ENCODE measurements at places on chromosomes 5 and 9.

- no peak for DNase-seq
These were observed 31.9 kb upstream of the ZNF354A start for GRCh38 chr5:178762391-178762790.

GRCh38 chr5:126469536-126470316 is 46.5 kb downstream of the GRAMD2B start:
- DNase-seq, result no peak

GRCh38 chr9:106334081-106334480 is 528.9 kb upstream of the ZNF462 start:
- no peak for DNase-seq

GRCh38 chr5:94223235-94223634 is 395.2 kb downstream of the KIAA0825 start:
- DNase-seq, result no peak

DNA sequence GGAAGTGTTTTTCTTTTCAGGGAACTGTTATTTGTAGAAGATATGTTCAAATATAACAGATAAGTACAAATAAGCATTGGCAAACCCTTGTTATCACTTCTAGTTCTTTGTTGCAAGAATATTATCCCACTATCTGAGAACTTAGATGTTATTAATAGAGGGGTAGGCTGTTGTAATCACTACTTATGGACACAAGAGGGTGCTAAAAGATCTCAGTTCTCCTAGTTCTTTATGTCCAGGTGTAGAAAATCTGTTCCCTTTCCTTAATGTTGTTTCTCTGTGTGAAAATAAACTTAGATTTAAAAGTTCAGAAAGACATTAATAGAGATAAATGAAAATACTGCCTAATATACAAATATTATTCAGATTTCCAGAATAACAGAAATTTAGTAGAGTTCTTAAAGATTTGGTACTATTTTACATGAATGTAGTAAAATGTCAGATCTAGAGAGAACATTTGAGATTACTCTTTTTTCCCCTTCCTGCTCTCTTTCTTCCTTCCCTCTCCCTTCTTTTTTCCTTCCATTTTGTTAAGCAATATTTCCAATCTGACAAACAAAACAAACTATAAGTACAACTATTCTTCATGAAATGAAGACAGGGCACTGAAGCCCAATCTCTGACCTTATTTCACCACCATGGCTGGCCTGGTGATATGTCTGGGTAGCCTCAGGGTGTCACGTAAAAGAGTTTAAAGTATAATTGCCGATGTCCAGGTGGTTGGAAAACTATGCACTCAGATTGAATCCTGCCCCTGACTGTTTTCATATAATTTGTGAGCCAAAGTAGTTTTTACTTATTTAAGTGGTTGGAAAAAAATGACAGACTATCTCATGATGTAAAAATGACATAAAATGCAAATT is 43.6 kb upstream of the C5orf46 start:
- no peak for DNase-seq

DNA sequence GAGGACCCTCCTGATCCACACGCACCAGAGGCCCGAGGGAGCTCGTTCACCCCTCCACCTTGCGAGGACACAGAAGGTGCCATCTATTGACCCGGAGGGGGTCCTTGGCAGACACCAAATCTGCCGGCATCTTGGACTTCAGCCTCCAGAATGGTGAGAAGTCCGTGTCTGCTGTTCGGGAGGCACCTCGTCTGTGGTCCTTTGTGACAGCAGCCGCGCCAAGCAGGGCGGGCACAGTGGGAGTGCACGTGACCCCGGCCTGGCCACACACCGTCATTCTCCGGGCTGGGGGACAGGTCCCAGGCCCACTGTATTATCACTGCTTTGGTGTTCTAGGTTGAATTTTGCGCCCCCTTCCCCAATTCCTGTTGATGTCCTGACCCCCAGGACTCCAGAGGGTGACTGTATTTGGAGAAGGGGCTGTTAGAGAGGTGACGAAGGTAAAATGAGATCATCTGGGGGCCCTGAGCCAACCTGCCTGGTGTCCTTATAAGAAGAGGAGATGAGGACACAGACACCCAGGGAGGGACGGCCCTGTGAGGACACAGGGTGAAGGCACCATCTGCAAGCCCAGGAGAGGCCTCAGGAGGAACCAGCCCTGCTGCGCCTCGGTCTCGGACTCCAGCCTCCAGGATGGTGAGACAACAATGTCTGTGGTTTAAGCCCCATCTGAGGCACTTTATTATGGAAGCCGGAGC is 15.7 kb downstream of the LPCAT1 start:
- no peak for DNase-seq

DNA sequence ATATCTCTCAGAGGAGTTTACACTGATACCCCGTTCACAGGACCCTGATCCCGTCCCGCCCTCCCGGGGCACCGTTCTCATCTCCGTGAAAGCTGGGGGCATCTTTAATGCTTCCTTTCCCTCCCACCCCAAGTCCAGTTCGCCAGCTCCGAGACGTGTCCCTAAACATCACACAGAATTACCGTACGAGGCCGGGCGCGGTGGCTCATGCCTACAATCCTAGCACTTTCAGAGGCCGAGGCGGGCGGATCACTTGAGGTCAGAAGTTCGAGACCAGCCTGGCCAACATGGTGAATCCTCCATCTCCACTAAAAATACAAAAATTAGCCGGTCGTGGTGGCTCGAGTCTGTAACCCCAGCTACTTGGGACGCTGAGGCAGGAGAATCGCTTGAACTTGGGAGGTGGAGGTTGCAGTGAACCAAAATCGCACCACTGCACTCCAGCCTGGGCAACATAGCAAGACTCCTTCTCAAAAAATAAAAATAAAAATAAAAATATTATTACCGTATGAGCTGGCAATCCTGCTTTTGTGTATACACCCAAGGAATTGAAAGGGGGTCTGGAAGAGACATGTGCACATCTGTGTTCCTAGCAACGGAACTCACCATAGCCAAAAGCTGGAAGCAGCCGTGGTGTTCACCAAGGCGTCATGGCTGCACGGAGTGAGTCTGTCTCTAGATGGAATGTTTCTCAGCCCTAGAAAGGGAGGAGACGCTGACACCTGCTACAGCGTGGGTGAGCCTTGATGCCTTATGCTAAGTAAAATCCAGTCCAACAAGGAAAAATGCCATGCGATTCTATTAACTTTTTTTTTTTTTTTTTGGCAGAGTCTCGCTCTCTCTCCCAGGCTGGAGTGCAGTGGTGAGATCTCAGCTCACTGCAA is 1.2 kb upstream of the ABO start:
- DNase-seq, result no peak

GRCh38 chr5:59222687-59223511 is 640.0 kb downstream of the RAB3C start:
- DNase-seq, result no peak

- peak; percentile 20 for DNase-seq
These were observed 17.7 kb downstream of the CAVIN4 start for GRCh38 chr9:100595391-100596199.

DNA sequence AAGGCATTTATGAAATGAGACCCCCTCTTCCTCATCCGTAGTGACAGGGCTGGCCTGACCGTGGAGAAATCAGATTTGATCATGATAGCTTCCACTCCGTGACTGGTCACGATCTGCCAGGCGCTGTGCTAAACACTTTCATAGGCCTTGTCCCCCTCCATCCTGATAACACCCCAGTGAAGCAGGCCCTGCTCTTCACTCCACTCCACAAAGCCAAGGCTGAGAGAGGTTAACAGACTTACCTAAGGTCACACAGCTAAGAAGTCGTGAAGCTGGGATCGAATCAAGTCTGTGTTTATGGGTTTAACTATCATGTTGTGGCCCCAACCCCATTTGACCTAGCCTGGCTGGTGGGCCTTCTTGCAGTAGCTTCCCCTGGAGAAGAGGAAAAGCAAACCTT is 53.3 kb upstream of the IL17B start:
- DNase-seq, result no peak

DNA sequence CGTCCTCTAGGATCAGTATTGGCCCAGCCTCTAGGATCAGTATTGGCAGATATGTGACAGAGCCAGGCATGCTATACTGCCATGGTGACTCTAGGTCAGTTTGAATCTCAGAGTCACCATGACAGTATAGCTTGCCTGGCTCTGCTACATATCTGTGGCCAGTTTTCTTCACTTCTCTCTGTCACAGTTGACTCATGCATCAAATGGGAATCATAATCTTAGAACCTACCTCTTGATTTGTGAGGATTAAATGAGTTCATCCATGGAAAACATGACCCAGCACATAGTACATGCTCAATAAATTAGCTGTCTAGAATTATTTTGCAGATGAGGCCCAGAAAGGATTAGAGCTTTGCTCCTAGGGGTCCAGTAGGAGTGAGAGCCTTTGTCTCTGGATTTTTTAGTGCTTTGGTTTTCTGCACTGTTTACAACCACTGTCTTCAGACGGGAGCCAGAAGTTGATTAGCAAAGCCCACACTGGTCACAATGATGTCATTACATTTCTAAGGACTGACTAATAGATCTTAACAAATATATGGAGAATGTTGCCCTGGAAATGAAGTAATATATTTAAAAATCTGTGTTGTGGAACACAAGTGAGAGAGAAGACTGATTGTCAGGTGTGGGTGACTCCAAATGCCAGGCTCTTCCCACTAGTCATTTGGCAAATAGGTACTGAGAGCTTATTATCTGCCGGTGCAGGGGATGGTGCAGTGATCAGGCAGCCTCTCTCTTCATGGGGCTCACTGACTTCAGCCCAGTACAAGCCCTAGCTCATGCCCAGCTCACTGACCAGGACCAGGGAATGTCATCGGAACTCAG is 76.0 kb downstream of the COL15A1 start:
- no peak for DNase-seq

GRCh38 chr5:158590746-158591300 is 508.9 kb downstream of the EBF1 start:
- no peak for DNase-seq

DNA sequence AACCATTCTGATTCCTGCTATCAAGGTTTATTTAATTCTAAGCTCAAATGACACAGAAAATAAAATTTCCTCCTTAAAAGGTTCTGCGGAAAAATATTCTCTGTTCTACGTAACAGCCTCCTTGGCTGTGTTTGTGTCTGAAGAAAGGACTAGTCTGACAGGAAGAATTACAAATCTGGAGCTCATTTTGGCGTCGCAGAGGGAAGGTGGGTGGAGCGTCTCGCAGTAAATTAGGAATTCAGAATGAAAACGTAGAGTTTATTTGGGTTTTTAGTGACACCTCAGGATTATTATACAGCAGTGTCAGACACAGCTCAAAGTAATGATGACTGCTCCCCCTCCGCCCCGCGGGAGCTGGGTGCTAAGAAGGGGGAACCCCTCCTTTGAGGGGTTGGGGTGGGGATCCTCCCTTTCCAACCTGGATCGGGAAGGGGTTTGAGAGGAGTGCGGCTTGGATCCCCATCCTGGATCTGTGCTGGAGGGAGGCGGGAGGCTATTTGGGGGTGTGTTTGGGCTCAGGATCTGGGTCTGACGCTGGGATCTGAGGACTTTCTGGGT is 933 bp upstream of the TGFBR1 start:
- no peak for DNase-seq

DNA sequence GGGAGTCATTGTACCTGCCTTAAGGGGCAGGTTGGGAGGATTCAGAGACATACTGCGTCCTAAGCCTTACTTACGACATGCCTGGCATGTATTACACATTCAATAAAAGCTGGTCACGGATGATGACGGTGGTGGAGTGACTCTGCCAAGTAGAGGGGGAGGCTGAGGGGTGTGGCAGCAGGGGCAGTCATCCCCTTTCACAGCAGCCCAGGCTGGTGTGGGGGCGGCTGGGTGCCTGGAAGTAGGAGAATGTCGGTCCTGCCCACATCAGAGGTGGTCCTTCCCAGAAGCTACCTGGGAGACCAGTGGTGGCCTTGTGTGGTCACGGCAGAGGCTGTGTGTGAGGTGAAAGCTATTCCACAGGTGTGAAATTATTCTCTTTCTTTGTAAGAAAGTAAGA is 8.9 kb downstream of the ZBTB34 start:
- DNase-seq, result no peak

GRCh38 chr5:7888901-7889300 is 20.0 kb downstream of the MTRR start:
- no peak for DNase-seq

- DNase-seq, result no peak
These were observed 65.5 kb downstream of the EBF1 start for GRCh38 chr5:159034083-159034824.

- DNase-seq, result no peak
These were observed 90.2 kb upstream of the ICE1 start for GRCh38 chr5:5332287-5332686.

DNA sequence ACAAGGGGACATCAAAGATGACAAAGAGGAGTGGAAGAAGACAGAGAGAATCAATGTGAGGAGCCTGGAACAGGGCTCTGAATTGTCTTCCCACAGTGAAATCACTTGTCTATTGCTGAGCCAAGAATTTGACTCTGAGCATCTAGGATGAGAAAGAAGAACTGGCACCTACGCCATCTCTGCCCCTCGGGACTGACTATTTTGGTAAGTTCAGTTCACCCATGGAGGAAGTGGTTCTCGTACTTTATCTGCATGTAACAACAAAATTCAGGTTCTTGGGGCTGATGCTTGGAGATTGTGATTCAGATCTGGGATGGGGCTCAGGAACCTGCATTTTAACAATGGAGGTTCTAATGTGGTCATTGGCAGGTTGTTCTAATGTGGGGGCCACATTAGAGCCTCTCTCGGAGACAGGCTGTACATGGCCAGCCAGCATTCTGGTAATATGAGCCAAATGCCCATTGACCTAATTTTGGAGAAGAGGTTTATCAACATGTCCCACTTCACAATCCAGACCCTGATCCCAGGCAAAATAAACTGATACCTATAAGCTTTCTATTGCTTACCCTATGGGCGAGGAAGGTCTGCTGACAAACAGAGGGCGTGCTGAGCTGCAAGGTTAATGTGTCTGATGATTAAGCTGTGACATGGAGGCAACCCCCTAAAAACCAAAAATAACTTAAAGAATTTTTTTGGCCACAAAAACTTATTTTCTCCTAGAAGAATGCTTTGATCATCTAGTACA is 2.7 kb upstream of the IL12B start:
- DNase-seq, result no peak

- DNase-seq, result peak; percentile 43
These were observed 666 bp downstream of the SNX30 start for GRCh38 chr9:112751056-112751795.

- DNase-seq, result no peak
These were observed 246.6 kb downstream of the DEPDC1B start for GRCh38 chr5:60453186-60453976.

- no peak for DNase-seq
These were observed 183.9 kb downstream of the SMARCA2 start for GRCh38 chr9:2198956-2199635.

DNA sequence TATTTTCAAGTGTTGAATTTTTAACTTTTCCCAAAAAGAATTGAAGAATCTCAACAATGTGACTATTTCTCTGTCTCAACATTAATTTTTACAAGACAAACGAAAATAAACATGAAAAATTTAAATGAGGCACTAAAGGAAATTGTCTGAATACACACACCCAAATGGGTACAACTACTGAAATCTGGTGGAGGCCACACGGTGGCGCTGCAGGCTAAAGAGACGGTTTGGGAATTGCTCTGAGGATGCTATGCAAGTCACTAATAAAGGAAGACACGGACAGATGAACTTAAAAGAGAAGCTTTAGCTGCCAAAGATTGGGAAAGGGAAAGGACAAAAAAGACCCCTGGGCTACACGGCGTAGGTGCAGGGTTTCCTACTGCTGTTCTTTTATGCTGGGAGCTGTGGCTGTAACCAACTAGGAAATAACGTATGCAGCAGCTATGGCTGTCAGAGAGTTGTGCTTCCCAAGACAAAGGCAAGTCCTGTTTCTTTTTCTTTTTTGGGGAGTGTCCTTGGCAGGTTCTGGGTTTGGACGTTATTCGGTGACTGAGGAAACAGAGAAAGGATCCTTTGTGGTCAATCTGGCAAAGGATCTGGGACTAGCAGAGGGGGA is at the start of gene PCDHB10:
Gene PCDHB10, plus strand, starts transcription at position 244 of the 616 bp plus-strand sequence. Its CDS starts 200 bp downstream, at position 444.
- DNase-seq, result no peak

GRCh38 chr5:56158331-56158960 is 74.7 kb downstream of the ANKRD55 start:
- no peak for DNase-seq

- DNase-seq, result no peak
These were observed 34.5 kb upstream of the GABRP start for GRCh38 chr5:170748951-170749471.
